ENCODE measurements at places on chromosomes 1 and 21. TPM values are rescaled to one million over a fixed set of nuclear protein-coding genes. Genes with fewer than 3 reads are reported as not detected.
A peak's percentile ranks its signal among the peaks of the same experiment; 100 is the strongest.

- no peak for DNase-seq
These were observed 47.0 kb downstream of the MRPL39 start for GRCh38 chr21:25560271-25560685.

Gene FBLIM1
- total RNA-seq = 8.9 TPM

DNA sequence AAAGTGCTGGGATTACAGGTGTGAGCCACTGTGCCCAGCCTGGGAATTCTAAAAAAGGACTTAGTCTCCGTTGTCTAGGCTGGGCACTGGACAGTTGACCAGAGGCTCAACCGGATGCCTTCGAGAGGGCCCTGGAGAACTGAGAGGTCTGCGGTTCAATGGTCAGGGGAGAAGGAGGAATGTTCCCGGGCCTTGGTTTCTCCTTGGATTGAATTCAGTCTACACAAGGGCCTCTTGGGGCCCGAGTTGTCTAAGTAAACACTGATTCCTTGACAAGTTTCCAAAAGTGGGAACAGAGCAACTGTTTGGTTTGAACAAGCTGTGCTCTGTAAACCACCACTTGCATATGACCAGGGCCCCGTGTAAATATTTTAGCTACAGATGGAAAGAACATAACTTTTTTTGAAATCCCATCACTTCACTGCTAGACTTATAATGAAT is 29.1 kb upstream of the CAPZB start:
- no peak for DNase-seq

Gene PALMD
- 6.1 TPM for total RNA-seq

Gene SPRR2A
- total RNA-seq = not detected

DNA sequence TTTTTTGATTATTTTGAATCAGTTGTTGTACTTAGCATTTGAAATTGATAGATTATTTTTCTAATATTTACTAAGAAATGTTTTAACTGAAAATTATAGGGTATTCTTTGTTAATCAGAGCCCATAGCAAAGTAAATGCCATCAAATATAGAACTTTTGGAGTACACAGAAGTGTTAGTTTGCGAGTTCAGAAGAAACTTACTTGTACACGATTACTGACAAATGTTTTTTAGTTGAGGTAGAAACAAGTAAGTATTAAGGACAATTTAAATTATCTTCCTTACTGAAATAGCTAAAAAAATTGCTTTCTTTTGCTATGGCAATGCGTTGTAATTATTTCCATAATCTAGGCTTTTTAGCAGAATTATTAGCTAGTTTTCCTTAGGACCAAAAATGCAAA is 692.2 kb downstream of the USP25 start:
- DNase-seq = no peak

GRCh38 chr1:112520166-112520565 is 11.4 kb downstream of the WNT2B start:
- DNase-seq = no peak

Gene ARHGEF16
- total RNA-seq = 0.45 TPM

GRCh38 chr1:216553040-216553439 is 129.8 kb upstream of the USH2A start:
- DNase-seq = no peak

- no peak for DNase-seq
These were observed 2.1 kb downstream of the POU3F1 start for GRCh38 chr1:38044221-38045215.

Gene SH2D1B
- total RNA-seq = not detected

- no peak for DNase-seq
These were observed 17.3 kb downstream of the C1orf21 start for GRCh38 chr1:184403961-184404726.

- DNase-seq = no peak
These were observed 106.3 kb downstream of the EBNA1BP2 start for GRCh38 chr1:43065616-43066399.

DNA sequence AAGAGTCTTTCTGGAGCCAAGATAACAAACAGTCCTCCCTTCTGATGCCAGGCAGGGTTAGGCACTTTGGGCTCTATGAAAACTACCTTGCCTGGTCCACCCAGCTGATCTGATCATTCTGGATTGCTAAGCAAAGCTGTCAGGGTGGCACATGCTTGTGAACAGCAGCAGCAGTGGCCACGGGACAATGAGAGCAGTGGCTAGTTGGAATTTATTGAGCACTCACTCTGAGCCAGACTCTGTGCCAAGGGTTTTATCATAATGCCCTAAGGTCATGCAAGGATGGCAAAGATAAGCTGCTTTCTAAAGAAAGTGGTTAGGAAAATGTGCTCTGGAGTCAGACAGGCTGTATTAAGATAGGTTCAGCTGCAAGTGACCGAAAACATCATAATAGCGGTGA is 390.4 kb upstream of the VAMP3 start:
- no peak for DNase-seq

Gene NUP210L
- total RNA-seq = not detected

DNA sequence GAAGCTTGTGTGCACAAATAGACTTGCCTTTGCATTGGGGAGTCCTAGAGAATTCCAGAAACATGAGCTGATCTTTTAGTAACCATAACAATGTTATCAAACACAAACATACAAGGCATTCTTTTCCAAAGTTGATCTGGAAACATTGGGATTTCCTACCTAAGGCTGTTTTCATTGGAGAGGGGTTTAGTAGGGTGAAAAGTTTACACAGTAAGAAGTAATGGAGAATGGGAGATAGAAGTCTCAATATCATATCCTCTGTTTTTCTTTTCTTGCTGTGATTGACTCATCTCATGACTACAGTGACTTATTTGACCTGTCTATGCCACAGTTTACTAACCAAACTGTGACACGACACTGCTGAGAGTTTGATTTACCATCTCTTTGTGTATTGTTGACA is 65.6 kb upstream of the PLA2G4A start:
- DNase-seq = no peak

DNA sequence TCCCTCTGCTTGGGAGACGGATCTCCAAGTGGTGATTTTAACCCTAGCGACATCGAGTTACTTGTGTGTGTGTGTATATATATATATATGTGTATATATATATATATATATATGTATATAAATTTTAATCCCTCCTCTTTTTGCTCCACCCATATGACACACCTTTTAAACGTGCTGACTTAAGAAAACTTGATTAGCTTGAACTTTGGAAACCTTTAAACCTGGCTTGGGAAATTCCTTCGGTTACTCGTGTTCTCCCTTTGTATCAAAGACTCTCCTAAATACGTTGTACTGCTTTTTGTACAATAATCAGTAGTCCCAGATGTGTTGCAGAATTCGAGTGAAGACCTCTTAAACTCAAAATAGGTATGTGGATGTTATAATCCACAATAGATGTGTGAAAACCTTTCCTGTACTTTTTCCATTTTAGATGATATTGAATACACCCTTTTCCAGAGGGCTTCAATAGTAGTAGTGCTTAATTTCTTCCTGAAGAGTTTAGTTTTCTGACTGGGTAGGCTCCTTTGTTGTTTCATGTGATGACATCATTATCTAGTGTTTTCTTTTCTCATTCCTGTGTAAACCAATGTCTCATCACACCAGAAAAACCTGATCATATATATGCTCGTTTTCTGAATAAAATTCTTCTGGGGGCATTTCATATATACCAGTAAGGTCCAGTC is 1.4 kb downstream of the RNF11 start:
- no peak for DNase-seq

DNA sequence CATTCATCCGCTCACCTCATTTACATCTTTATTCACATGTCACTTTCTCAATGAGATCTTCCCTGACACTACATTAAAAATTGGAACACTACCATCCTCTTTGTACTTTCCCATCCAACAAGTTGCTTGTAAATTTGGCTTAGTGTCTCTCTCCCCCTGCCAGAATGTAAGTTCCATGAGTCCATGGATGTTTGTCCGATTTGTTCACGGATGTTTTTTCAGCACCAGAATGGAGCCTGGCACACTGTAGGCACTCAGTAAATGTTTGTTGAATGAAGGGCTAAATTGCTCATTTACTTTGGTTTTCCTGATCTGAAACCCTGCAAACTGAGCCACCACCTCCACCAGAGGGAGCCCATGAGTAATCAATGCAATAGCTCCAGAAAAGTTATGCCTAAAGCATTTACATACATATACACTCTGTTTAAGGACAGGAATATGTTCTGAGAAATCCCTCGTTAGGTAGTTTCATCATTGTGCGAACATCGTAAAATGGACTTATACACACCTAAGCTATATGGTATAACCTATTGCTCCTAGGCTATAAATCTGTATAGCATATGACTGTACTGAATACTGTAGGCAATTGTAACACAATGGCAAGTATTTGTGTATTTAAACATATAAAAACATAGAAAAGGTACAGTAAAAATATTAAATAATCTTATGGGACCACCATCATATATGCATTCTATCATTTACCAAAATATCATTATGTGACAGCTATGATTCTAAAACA is 2.8 kb upstream of the EYA3 start:
- DNase-seq = peak; percentile 10

DNA sequence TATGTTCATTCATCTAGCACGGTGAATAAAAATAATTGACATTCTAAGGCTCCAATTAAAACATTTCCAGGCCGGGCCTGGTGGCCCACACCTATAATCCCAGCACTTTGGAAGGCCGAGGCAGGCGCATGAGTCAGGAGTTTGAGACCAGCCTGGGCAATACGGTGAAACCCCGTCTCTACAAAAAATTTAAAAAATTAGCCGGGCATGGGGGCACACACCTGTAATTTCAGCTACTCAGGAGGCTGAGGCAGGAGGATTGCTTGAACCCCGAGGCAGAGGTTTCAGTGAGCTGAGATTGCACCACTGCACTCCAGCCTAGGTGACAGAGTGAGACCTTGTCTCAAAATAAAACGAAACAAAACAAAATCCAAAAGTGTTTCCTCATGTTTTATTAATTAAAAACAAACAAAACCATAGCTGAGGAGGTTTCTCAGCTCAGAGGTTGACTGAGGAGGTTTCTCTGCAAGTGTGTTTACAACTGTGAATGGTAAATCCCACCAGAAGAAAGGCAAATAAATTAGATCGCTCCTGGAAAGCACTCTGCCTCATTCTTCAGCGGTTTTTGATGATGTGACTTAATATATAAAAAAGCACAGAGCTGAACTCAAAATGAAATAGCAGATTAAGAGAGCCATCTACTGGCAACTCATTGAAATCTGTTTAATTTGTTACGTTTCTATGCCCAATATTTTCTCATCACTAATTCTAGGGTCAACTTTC is 37.7 kb upstream of the ATG4C start:
- DNase-seq = peak; percentile 51

GRCh38 chr1:48006264-48006663 is 9.1 kb upstream of the TRABD2B start:
- no peak for DNase-seq

Gene OMA1
- total RNA-seq = 25.0 TPM

DNA sequence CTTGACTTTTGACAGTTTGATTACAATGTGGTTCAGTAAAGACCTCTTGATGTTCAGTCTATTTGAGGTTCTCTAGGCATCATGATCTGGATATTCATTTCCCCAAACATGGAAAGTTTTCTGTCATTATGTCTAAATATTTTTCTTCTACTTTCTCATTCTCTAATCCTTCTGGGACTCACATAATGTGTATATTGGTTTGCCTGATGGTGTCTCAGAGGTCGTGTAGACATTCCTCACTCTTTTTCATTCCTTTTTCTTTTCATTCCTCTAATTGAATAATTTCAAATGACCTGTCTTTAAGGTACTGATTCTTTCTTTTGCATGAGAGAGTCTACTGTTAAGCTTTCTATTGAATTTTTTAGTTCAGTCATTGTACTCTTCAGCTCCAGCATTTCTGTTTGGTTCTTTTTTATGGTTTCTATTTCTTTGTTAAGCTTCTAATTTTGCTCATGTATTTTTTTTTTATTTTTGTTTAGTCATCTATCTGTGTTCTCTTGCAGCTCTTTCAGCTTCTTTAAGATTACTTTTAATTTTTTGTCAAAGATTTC is 158.4 kb downstream of the GDAP2 start:
- DNase-seq = no peak

Gene UBL4B
- total RNA-seq = not detected

Gene TEX35
- not detected for total RNA-seq

DNA sequence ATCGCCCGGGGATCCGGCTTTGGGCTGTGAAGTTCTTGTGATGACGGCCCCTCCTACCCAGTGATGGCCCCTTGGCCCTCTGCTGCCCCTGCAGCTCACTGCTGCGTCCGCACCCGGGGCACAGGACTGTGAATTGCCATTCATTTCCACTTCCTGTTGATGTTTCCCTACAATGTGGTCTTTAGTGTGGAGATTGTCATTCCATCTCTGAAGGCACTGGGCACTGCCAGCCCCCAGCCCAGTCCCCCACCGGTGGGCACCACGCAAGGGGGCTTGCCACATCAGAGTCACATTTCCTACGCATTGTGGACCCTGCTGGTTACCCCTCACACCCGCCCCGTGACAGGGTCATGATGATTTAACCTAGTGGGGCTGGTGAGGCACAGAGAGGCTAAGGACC is 2.5 kb upstream of the MX2 start:
- DNase-seq = no peak

Gene OR2L5
- 2.7 TPM for total RNA-seq

DNA sequence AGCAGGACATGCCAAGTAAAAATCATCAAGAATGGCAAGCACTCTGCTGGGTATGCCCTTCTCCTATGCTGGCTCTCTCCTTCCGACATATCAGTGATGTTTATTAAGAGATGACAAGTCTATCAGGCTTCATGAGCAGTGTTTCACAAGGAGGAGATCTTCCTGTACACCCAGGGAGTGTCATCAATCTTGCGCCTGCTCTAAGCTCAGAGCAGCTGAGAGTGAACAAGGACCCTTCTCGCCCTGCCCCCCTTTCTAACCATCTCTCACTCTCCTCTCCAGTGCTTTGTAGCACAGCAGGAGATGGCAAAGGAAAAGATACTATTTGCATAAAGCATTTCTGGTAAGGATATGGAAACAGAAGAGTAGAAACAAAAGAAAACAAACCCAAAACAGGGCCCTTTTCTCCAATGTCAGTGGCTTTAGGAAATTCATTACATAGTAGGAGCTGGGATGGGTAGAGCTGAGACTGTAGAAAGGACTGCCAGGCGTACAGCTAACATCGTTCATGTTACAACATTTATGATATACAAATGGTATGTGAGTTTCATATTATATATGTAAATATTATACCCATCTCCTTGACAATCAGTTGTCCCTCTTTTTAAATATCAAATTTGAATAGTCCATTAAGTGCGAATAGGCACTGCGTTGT is 201.7 kb downstream of the NUF2 start:
- no peak for DNase-seq

DNA sequence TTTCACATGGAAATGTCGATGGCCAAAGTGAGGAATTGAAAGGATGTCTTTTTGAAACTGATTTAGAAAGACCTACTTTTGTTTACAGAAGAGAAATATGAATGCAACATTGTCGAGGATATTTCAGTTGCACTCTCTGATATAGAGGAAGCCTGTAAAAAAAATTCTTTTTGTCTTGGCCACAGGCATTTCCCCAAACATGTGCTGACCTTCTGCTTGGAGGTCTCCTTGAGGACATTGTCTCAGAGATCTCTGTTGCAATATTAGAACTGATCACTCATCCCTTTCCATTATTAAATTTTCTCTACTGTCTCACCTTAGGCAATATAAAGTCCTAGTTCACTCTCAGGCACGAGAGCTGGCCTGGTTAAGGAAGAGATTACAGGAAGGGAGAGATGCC is 16.0 kb downstream of the S100A11 start:
- no peak for DNase-seq
